Retina (tissue), 1 donor: ENCODE measurements at places on chromosomes 7 and 10.

GRCh38 chr10:110803830-110804338 is 67.8 kb upstream of the PDCD4 start:
- DNase-seq = peak; percentile 68

DNA sequence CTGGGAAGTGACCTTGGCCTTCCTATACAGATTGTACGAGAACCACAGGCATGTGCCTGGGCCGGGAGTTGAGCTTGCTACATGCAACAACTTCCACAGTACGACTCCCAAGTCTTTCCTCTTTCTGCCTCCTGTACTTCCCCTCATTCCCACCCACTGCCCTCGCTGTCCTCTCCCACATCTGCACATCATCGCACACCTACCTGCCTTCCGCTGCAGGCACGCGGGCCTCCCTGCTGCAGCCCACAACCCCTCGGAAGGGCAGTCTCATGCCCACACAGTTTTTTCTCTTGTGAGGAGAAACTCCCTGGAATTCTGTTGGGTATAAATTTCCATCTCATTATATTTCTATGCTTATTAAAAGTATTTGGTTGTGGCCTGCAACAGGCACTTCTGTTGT is 117.2 kb downstream of the ACTR3B start:
- no peak for DNase-seq

DNA sequence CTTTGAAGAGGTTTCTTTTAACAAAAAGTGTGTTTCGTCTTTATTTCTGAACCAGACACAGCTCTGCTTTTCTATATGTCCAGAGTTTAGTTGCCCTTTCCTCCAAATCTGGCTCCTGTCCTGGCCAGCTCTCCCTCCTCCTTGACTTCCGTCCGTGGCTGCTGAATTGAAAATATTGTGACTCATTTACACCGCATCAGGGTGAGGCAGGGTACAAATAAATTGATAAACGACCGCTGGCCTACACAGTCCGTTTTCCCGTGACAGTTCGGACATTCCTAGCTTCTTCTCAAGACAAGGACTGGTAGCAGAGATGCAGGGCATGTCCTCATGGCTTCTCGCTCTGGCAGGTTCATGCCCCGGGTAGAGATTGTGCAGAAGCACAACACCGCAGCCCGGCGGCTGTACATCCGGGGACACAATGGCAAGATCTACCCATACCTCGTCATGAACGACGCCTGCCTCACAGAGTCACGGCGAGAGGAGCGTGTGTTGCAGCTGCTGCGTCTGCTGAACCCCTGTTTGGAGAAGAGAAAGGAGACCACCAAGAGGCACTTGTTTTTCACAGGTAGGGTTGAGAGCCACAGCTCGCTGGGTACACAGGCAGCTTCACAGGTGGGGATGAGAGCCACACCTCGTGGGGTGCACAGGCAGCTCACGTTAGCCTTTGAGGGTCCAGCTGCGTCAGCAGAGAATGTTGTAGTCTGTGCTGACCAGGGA is 126.6 kb downstream of the TRRAP start:
- DNase-seq = no peak

GRCh38 chr7:28174901-28175661 is 5.5 kb downstream of the JAZF1 start:
- DNase-seq = no peak

- no peak for DNase-seq
Observed at GRCh38 chr10:67827811-67828210, 10.2 kb downstream of the DNAJC12 start.

- DNase-seq = no peak
Observed at GRCh38 chr7:923108-924041, 31.1 kb downstream of the ADAP1 start.

DNA sequence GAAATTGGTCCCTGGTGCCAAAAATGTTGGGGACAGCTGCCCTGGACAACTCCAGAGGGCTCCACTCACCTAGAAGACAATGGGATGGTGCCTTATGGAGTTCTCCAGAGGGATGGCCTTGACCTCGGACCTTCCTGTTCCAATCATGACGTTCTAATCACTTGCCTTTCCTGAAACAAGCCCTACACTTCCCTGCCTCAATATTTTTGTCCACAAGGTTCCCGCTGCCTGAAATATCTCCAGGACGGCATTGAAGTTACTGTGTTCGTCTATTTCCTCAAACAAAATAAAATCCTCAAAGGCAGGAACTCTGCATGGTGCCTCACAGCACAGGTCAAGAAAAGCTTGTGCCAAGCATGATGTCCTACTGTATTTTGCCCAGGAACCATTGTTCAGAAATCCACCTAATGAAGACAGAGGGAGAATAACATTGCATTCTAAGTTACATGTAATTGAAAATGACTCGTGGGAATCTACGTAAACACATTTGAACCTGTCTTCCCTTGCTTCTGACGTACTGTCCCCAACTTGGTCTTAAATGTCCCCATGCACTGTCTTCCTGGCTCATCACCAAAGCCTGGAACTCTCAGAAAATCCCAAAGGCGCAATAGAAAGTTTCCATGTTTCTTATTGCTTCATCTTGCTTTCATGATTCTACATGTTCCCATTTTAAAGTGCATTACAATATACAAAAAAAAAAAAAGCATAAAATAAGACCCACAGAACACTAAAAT is 342.3 kb upstream of the NRP1 start:
- no peak for DNase-seq

- no peak for DNase-seq
Observed at GRCh38 chr7:77862691-77863090, 64.1 kb downstream of the PHTF2 start.

DNA sequence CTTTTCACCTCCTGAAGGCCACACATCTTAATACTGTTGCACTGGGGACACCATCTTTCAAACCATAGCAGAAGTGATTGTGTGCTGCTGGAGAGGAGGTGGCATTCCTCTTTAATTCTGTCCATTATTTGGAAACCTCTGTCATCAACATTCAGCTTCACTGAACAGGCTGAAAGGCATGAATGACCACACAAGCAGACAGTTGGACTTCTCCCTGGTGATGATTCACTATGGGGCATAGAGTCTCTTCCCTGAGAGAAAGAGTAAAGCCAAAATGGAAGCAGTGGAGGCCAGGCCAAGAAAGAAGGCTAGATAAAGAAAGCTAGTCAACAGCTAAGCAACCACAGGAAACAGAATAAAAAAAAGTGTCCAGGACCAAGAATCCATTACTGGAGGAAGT is 113.1 kb upstream of the VSTM2A start:
- no peak for DNase-seq

DNA sequence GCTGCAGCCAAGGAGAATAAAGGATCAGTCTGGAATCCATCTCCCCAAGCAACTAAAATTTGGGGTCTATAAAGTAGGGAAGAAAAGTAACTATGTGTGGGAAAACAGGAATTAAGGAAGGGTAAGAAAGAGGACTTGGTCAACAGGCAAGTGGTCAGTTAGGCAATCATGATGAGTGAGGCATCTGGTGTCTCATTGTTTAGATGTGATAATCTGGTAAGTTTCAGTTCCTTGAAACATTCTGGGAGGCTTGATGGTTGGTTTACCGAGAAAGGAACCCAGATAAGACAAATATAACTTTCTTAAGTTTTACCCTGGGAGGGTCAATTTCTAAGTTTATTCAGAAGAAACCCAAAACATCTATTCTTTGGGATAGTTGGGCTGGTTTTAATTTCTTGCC is 22.3 kb downstream of the HYAL4 start:
- no peak for DNase-seq

DNA sequence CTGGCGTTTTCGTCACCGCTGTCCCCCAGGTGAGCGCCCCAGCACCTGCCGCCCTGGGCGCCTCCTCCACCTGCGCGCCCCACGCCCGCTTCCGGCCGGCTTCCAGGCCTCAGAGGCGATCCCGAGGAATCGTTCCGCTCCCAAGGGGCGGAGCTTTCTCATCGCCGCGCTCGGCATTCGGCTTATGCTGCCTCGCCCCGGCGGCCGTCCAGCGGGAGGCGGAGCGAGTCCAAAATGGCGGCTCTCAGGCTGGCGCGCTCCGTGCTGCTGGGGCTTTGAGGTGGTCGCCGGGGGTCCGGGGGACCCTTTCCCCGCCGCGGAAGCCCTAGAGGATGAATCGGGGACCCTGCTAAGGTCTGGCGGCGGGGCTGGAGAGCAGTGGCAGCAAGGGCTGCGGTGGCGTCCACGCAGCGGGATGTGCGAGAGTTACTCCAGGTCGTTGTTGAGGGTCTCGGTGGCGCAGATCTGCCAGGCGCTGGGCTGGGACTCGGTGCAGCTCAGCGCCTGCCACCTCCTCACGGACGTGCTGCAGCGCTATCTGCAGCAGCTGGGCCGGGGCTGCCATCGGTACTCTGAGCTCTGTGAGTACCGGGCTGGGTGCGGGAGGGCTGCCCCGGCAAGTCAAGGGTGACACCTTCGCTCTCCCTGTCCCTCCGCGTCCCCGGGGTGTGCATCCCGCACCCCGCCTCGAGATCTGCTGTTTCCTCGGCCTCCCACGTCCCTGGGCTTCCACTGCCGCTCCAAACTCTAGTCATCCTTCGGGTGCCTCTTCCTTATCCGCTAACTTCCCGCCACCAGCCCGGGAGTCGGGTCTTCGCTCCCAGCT is at the start of gene TAF3:
TSS of gene TAF3 (plus strand) at position 211 of the 826 bp plus-strand sequence. CDS start at position 416, 205 bp downstream.
- DNase-seq = peak; percentile 95

- DNase-seq = no peak
Observed at GRCh38 chr10:20058135-20058534, 241.9 kb downstream of the PLXDC2 start.

- no peak for DNase-seq
Observed at GRCh38 chr7:141393056-141393455, 158.2 kb upstream of the AGK start.

- no peak for DNase-seq
Observed at GRCh38 chr10:110274072-110274627, 30.6 kb downstream of the SMNDC1 start.

DNA sequence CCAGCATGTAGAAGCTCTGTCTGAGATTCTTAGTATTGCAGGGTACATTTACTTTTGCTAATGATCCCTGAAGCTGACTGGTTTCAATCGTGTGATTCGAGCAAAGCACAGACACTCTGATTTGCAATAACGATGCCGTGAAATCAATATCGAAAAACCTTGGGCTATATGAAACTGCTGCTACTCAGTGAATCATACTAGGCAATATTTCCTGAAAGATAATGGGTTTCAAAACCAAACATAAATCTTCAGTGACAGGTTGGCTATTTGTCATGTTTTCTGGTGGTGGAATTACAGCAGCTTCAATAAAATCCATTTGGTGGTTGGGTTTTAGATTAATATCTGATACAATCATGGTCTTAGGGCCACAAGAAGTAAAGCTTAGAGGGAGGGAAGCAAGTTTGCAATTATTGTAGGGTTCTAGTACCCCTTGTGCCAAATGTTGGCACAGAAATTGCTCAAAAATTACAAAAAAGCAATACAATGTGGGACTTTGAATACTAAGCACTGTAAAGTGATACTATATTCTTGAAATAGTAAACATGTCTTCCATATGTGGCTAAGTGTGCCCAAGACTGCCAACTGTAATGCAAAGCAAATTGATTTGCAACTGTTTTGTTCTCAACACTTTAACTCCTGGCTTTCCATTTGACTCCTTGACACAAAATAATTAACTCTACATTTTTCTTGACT is 112.4 kb upstream of the JAZF1 start:
- DNase-seq = no peak

DNA sequence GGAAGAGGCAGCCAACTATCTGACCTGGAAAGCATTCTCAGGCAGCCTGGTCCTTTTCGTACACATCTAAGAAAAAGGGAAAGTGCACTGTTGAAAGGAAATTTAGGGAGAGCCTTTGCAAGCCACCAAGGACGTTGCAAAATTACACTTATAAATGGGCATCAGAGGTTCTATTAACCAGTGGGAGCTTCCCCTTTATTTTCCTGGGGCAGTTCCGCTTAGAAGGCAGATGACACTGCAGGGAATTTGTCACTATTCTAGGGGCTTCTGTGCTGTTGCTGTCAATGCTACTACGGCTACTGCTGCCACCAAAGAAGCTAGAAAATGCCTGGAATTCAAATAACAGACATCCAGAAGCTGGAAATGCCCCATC is 79.6 kb upstream of the AUTS2 start:
- DNase-seq = no peak

DNA sequence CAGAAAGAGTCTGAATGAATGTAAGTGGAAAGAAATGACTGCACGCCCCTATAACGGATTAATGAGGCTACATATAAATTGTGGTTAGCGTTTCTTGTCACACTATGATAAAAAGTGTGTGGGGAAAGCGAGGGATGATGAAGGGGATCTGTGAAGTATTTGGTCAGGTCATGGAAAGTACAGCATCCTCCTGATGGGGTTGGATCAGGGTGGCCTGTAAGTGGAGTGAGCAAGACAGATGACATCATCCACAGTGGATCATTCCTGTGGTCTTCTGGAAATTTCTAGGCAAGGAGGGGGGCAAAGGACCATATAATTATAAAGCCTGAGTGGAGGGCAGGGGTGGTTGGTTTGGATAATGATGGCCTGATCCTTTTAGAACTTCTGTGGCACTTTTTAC is 606.0 kb downstream of the INHBA start:
- DNase-seq = no peak

- DNase-seq = no peak
Observed at GRCh38 chr10:56496186-56496486, 135.1 kb upstream of the ZWINT start.

DNA sequence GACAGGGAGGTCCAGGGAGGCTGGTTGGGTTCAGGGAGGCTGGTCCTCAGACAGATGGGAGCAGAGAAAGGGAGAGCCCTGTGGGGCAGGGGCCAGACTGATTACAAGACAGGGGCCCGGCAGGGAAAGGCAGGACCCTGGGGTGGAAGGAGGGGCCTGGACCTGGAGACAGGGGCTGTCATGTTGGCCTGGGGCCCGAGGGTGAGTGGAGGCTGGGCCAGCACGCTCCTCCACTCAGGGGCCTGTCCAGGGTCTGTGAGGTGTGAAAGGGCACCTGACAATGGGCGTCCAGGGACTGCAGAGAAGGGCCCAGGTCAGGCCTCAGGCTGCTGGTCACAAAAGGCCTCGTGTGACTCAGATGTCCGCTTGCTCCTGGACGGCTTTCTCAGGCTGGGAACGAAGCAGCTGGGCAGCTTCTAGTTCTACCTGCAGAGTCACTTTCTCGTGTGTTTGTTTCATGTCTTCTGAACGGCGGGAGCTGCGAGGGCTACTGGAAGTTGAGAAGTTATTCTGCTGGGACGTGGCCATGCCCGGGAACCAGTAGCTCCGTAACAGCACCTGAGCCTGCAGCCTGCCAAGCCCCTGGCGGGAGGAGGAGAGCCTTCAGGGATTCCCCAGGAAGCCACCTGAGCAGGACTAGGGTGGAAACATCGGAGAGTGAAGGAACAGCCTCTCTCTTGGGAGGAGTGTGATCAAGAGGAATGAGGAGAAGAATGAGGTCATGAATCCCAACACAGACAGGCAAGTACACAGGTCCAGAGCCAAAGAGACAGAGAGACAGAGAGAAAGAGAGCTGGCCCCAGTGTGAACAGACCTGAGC is 65.8 kb downstream of the KLF6 start:
- DNase-seq = no peak

DNA sequence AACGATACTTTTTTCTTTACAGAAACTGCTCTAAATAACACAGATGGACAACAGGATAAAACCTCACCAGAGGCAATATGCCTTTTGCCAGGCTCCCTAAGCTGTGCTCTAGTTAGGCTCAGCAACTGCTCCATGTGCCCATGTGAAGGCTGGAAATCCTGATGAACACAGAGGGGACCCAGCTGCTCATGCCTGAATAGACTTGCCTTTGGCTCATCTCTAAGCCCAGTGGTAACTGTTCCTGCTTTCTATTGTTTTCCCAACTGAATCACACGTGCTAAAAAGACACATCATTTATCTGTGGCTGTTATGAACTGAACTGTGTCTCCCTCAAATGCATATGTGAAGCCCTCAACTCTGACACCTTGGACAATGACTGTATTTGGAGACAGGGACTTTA is 110.4 kb downstream of the RNF216 start:
- DNase-seq = no peak

- no peak for DNase-seq
Observed at GRCh38 chr7:85840554-85840953, 653.7 kb upstream of the SEMA3D start.

GRCh38 chr10:131757285-131758058 is 143.3 kb upstream of the PPP2R2D start:
- peak; percentile 50 for DNase-seq
